ENCODE measurements at places on chromosomes 2 and 18.

- DNase-seq = no peak
Measured at GRCh38 chr2:9762164-9762563, 81.1 kb upstream of the TAF1B start.

DNA sequence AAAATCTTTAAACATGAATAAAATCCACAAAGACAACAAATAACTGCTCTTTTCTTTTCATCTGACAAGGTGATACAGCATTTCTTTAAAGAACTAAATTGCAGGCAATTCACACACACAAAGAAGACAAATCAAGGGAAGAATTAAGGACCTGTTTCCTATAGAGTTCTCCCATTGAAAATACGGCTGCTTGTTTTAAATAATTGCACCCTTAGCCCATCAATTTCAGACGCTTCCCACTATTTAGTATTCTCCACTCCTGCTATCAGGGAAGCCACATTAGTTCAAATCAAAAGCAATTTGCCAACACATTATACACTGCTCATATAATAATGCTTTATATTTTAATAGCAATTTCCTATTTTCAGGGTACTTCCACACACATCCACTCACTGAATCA lies 11.3 kb downstream of the CMPK2 start:
- no peak for DNase-seq

GRCh38 chr2:118670276-118670675 lies 177.2 kb downstream of the EN1 start:
- DNase-seq = no peak

- no peak for DNase-seq
Measured at GRCh38 chr2:234292205-234292961, 204.5 kb downstream of the ARL4C start.

- DNase-seq = no peak
Measured at GRCh38 chr2:120735746-120736170, at the start of gene GLI2. TSS of gene GLI2 (plus strand) at chr2:120735868. CDS start at chr2:120797321, 61,453 bp downstream.

DNA sequence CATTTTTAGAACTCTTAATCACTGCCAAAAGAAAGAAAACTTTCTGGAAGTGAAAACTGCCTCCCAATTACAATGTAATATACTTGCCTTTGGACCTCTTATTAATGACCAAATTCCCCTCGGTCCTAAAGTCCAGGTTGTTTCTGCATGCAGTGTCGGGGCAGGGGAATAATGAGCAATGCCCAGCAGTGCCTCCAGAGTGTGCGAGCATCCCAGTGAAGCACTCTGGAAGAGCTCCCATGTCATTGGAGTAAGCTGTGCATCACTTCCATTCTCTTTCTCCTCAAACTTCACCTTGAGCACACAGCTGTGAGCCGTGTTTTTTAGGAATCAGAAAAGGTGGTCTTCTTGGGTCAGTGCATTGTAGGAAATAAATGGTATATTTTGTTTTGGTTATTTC lies 107.1 kb downstream of the SH3RF3 start:
- no peak for DNase-seq

- DNase-seq = no peak
Measured at GRCh38 chr2:213834746-213835145, 550.5 kb downstream of the SPAG16 start.

GRCh38 chr2:44679990-44680389 lies 261.5 kb upstream of the SIX3 start:
- no peak for DNase-seq

DNA sequence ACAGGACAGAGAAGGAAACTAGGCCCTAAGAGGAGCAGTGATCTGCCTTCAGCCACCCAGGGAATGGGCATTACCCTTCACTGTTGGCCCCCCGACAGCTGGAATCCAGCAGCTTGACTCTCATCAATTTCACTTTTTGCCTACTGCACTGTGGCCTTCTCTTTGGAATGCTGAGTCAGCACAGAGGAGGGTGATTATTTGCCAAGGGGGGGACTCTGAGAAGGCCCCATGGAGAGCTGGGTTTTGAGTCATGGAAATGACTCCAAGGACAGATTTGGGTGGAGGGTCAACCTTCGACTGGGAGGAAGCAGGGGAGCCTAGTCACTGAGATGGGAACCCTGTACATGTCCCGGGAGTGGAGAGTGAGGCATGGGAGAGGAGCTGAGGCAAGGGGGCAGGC lies 38.1 kb upstream of the NTSR2 start:
- DNase-seq = no peak

GRCh38 chr2:223047260-223047761 lies 4.7 kb upstream of the KCNE4 start:
- no peak for DNase-seq

- DNase-seq = no peak
Measured at GRCh38 chr2:234203135-234203984, 152.9 kb downstream of the SPP2 start.

DNA sequence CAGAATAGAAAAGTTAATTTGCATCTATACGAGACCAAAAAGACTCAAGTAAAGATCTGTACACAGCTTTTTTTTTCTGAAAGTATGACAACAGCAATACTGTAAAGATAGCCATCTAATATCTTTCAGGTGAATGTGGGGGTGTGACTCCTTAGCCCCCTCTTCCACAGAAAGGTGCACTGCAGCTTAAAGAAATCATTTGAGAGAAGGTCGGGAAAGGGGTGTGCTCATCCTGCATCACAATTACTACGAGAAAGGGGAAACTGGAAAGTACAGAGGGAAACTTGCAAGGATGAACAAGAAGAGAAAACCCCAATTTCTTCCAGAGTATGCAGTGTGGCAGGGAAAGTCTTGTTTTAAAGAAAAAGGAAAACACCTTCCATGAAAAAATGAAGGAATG lies 255.6 kb downstream of the CCDC178 start:
- DNase-seq = no peak

- DNase-seq = no peak
Measured at GRCh38 chr2:65026704-65027464, 29.3 kb upstream of the CEP68 start.

- no peak for DNase-seq
Measured at GRCh38 chr2:239150125-239151011, 250.5 kb downstream of the HDAC4 start.

GRCh38 chr18:37230768-37231167 lies 334.8 kb downstream of the CELF4 start:
- DNase-seq = no peak

- DNase-seq = no peak
Measured at GRCh38 chr18:24195296-24196053, 56.6 kb downstream of the CABYR start.

DNA sequence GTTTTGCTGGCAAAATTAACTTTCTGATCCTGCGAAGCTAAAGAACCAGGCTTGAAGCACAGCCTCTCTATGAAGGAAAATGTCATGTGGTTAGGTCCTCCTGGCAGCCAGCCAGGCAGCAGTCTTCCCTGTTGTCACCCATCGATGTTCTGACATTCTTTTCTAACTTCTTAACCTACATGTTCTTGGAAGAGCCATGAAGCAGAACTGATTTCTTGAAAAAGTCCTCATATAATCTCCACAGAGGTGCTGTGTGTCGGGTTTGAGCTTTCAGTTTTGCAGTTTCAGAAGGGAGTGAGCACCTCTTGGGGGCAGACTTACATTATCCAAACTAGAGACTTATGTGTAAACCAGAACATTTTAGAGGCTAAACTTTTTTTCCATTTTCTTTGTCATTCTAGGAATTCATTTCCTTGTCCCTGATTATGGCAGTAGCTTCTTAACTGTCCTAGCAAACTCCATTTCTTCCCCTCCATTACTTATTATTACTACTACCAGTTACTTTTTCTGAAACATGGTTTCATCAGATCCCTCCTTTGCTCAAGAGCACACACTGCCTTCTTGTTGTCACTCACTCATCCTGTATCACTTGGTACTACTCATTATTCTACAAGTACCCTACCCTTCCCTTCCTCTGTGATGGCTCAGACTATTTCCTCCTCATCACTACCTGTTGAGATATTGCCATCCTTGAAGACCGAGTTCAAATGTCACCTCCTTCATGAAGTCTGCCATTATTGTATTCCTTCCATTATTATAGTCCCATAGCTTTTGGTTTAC lies 31.1 kb downstream of the DOK1 start:
- no peak for DNase-seq

GRCh38 chr2:4831751-4832150 lies 860.4 kb upstream of the SOX11 start:
- no peak for DNase-seq

DNA sequence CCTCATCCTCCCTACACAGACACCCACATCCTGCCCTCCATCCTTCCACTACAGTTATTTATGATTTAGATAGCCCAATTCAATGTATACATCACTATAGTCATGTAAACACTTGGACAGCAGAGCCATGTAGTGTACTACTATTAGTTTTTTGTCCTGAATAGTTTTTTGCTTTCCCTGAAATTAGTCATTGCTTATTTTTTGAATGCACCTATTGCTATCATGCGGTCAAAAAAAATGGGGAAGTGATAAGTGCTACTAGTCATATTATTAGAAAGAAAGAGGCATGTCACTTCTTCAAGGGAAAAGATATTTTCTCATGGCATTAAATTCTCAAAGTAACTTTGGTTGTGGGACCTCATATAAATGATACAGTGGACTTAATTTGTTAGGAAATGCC lies 6.8 kb upstream of the GREB1 start:
- no peak for DNase-seq

DNA sequence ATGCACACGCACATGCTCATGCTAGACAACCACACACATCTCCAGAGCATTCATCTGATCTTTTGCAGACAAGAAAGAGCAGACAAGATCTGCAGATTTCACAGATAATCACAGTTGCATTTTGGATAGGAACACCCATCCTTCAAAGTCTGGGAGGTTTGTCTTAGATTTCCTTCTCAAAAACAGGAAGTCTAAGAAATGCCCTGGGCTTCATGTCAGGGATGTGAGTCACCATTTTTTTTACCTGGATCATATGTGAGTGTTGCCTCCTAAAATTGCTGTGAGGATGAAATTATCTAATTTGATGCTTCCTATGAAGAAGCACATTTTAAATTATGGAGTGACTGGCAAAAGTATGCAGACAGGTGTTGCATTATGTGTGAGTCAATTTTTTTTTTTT lies 46.1 kb downstream of the SRD5A2 start:
- no peak for DNase-seq

All from liver (tissue), 10 donors.